ENCODE measurements at places on chromosomes 13 and 19.

DNA sequence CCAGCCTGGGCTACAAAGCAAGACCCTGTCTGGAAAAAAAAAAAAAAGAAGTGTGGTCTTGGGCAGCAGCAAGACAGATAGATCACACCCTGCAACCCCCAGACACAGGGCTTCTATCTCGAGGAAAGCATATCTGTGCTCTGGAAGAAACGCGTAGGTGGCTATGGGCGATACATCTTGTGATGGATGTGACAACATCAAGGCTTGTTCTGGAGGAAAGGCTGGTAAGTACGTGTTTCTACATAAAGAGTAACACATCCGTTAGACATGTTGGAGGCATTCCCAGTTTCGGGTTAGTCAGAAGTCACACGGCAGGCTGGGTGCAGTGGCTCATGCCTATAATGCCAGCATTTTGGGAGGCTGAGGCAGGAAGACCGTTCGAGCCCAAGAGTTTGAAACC lies 6.6 kb upstream of the DHDH start:
- peak; percentile 60 for DNase-seq

DNA sequence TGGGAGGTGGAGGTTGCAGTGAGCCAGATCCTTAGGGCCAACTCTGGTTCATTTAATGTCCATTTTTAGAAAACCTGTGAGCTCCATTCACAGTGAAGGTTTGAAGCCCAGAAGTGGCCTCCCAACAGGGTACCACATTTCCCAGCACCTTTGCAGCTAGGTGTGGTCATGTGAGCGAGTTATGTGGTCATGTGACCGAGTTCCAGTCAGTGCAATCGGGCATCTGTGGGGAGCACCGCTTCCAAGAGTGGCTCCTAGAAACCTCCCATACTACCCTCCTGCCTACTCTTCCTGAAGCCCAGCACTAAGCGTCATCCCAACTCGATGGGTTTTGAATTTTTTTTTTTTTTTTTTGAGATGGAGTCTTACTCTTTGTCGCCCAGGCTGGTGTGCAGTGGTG lies 663 bp upstream of the PLA2G4C start:
- DNase-seq: no peak

- DNase-seq: no peak
These were observed 426.2 kb upstream of the DACH1 start for GRCh38 chr13:72293206-72293605.

GRCh38 chr13:48496271-48497161 lies 36.4 kb downstream of the RCBTB2 start:
- DNase-seq: no peak

GRCh38 chr19:42276821-42277220 lies 7.8 kb downstream of the CIC start:
- no peak for DNase-seq

DNA sequence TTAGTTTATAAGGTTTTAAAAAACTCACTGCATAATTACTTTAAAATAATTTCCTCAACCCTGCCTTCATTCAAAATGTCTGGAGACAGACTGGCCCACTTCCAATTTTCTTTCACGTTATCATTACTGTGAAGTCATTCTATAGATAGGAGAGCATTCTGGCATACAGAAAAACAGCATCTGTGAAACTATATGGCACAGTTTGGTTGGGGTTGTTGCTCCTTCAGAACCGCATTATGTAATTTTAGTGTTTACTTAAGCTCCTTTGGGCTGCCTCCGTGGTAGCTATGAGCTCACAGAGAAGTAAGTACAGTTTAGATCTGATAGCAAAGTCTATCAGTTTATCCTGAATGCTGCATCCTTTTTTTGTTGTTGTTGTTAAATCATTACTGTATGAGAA lies 104.3 kb downstream of the KCNRG start:
- no peak for DNase-seq

DNA sequence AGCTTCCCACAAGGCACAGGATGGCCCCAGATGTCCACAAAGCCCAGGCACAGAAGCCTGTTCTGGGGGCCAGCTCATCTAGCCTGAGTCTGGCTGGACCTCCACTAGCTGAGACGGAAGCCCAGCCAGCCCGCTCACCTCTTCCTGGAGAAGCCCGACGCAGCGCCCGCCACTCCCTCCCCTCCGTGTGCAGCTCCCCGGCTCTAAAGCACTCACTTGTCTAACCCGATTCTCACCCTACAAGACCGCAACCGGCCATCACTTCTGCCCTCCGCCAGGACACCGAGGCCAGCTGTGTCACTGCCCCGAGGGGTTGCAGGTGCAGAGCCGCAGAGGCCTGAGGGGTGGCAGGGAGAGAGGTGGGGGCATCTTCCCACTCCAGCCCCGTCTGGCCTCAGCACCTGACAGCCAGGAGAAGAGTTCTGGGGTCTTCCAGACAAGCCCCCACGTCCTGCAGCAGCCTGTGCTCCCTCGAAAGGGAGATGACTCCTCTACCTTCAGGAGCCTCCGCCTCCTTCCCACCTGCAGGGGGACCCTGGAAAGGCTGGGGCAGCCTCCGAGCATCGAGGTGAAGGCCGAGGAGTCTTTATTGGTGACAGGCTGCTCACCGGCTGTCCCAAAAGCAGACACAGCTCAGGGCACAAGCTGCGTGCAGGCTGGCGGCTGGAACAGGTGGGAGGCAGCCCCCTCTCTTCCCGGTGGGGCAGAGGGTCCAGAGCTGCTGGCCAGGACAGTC lies 5.9 kb upstream of the DIRAS1 start:
- no peak for DNase-seq

DNA sequence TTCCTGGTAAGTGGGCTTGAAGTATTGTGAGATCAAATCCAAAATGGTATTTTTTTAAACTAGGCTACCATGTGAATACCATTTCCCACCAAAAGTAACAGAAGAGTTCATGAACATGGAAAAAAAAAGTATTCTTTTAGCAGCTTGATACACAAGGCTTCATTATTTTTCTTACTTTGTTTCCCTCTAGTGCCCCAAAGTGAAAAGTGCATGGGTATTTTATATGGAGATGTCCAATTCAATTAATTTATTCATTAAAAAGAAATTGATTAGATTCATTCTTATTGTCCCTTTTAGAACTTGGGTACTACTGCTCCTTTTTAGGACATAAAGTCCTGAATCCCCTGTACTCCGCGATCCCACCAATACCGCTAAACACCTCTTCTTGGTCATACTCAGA lies 28.6 kb upstream of the SCEL start:
- DNase-seq: no peak

DNA sequence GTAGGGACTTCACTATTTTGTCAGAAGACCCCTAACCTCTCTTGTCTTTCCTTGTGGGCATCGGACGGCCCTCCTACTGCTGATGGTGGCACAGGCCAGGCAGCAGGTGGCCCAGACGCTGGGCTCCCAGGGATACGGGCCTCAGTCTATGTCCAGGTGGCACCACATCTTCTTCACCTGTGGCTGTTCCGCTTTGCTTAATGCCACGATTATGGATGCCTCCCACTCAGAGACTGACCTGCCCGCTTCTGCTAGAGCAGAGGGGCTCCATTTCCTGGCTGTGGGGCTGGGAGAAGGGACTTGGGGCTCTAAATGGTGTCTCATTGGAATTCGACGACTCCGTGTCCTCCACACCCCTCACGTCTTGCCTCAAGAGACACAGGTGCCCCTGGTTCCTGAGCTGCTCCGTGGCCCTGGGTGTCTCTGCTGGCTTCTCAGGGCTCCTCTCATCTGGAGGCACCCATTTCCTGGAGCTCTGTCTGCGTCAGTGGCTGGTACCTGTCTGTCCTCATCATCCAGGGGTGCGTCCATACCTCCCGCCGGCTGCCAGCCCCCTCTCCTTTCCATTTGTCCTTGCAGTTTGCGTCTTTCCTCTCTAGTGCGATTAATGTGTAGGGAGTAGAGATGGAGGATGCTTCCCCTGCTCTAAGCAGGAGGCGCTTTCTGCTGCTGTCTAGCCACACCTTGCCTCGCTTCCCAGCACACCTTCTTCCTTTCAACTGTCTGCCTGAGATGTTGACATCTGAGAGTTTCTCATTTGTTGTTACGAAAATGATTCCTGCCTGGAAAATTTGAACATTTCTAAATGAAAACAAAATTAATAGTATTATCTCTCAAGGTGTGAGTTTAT lies 63.4 kb downstream of the TEX29 start:
- DNase-seq: no peak

GRCh38 chr19:33235269-33235995 lies 9.8 kb upstream of the SLC7A10 start:
- peak; percentile 36 for DNase-seq

DNA sequence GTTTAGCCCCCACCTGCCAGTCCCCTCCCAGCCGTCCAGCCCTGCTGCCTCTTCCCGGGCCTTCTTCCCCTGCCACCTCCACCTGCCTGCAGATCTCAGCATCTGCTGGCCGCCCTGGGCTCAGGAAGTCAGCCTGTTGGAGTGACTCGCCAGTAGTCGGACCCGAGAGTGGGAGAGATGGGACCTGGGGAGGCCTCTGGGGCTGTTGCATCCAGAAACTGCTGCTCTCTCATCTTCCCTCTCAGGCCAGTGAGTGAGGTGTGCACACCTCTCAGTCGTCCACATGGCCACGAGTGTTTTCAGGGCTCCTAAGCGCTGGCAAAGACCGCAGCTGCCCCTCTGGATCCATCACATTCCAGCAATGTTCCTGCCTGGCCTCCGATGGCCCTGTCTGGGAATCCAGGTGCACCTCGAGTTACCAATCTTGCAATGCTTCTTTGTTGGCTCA lies 151.8 kb upstream of the SOX1 start:
- DNase-seq: no peak

DNA sequence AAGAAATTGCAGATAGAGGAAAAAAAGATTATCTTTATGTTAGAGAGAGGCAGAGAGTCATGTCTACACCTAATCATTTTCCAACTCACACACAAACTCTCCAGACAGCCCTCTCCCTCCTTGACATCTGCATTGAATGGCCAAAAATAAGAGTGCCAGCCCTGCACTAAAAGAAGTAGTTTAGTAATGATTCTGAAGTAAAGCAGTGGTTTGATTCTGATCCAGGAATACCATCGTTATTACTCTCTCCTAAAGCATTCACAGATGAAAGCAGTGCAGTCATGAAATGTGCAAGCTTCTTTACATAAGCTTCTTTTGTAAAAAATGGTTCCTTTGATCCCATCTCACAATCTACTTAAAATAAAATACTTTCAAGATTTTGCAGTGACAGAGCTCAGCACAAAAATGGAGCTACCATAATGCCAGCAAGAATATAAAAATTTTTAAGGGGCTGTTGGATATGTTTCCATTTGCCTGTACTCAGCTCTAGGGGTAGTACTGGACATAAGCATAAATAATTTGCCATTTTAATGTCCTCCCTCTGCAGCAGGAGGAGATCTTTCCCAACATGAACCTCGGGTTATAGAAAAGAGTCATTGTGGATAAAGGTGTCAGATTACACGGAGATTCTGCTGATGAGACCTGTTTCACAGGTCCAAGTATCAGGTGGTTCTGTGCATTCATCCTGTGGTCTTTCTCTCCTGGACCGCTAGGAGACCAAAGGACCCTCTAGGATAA lies 406.3 kb downstream of the DCT start:
- no peak for DNase-seq

- no peak for DNase-seq
These were observed 175.2 kb upstream of the RNF113B start for GRCh38 chr13:98352226-98352625.

DNA sequence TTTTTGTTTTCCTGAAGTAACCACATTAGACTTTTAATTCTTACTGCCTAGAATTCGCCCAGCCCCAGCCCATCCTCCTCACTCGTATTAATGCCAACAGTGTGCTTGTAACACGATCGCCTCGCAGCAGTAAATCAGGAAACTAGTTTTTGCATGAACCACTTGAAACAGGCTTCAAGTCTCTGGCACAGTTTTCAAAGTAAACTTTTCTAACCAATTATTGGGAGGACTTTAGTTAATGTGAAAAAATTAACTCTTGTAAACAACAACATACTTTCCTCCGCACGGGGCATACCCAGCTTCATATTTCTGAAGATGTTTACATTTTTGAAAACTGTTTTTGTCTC lies 39.2 kb downstream of the TNFRSF19 start:
- DNase-seq: no peak

DNA sequence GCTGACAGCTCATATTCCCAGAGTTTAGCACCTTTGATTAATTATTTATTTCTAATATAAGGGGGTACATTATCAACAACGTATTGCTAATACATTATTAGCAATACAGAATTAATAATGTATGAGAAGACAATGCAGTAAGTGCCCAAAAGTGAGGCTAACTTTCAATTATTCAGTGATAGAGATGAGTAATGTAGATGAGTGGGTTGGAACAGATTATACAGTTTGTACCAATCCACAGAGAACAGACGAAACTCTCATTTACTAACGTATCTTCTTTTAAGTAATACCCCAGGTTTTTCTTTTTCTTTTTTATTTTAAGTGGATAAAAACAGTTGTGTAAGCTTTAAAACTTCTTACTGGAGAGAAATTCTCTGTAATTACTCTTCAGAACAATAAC lies 36.7 kb upstream of the RBM26 start:
- no peak for DNase-seq

- DNase-seq: no peak
These were observed 21.8 kb downstream of the NAA16 start for GRCh38 chr13:41332829-41333228.

DNA sequence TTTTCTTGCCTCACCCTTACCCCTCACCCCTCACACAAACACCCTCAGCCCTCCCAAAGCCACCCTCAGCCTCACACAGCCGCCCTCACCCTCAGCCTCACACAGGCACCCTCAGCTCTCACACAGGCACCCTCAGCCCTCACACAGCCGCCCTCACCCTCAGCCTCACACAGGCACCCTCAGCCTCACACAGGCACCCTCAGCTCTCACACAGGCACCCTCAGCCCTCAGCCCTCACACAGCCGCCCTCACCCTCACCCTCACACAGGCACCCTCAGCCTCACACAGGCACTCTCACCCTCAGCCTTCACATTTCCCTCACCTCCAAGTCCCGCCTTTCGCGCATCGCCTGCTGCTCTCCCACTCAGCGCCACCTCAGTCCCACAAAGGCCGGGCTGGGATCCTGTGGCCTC lies 287 bp upstream of the ZSCAN22 start:
- DNase-seq: no peak

DNA sequence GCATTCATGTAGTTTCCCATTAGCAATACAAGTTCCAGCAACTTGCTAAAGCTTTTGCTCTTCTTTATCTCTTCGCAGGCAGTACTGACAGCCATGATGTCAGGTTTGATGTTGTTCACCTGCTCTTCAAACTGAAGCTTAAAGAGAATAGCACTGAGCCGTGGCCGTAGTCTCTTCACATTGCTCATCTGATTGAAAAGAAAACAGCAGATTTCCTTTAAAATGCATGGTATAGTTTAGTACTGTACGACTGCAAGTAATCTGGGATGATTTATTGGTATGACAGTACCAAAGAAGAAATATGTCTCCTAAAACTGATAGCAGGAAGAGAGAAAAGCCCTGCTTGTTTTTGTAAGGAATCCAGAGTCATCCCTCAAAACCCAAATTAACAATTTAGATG lies 284.4 kb downstream of the DIAPH3 start:
- no peak for DNase-seq

GRCh38 chr13:49679246-49679645 lies 12.0 kb downstream of the EBPL start:
- no peak for DNase-seq

Data from glomerular endothelial cell (primary cell).